ENCODE measurements at places on chromosomes 5 and 9.
A peak's percentile ranks its signal among the peaks of the same experiment; 100 is the strongest.

GRCh38 chr5:168055961-168056360, 235.5 kb upstream of the WWC1 start:
- DNase-seq: no peak

DNA sequence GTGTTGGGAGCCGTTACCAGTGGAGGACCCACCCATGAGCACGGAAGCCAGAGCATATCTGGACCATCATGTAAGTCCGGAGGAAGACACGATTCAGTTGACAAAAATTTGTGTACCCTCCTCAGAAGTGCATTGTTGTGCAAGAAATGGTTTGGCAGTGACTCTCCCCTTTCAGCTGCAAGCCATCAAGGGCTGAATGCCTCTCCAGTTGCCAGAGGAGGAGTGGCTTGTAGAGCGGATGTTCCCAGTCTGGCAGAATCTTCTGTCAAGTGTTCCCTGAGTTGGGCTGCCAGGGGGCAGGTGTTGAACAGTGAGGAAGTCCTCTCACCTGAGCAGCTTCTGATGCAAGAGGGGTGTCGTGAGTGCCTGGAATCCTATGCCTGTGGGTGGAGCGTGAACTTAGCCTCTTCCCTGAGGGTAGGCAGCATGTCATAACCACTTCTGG, 27.6 kb upstream of the CDKN2AIPNL start:
- peak; percentile 30 for DNase-seq

GRCh38 chr9:114559830-114560513, 27.6 kb upstream of the ATP6V1G1 start:
- DNase-seq: no peak

DNA sequence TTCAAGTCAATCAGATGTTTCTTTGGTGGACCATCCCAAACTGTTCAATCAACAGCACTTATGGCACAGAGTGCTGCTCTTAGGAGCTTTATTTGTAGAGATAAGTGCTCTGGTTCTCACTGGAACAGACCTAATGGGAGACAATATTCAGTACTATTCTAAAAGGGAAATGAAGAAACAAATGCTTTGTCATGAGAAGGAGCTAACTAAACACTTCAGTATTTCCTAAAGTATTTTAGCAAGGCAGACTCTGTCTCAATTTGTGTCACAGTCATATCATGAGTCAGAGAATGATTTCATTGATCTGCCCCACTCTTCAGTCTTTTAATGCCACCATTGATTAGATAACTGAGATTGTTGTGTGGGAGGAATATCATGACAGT, 175.3 kb downstream of the SLF1 start:
- no peak for DNase-seq

DNA sequence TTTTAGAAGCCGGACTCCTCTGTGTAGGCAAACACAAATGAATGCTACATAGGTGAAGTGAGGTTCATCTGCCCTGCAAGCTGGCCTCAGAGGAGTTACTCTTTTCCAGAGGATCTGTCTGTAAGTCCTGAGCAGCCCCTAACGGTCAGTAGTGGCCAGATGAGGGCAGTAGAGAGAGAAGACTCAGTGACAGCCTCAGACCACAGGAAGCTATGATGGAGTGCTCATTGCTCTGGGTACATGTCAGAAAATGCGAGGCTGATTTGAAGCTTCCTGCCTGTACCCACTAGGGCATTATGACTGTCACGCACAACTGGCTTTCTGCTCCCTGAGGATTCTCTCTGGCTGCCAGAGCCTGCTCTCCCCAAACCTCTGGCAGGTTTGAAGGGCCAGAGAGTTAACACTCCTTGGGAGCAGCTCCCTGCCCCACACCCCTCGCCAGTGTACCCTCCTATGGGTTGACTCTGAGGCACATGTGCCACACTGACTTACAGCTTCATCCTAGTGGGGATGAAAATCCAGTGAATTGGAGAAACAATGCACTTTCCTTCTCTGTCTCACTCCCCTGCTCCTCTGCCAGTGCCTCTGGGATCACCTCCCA, 141.5 kb downstream of the GABRG2 start:
- DNase-seq: no peak

DNA sequence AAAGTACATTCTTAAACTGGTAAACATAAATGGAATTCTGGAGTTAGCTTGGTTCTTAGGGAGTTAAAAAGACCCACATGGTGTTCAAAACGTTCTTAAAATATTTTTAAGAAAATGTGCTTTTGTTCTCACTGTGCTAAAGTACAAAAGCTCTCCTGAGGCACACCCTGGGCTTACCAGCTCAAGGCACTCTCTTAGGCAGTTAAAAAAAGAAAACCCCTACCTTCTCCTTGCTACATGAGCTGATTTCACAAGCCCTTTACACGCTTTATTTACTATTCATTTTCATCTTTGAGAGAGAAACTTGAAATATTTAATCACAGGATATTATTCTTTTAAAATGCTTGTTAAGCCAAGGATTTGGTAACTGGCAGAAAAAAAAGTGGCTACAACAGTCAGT, 723.3 kb upstream of the GRAMD2B start:
- no peak for DNase-seq

DNA sequence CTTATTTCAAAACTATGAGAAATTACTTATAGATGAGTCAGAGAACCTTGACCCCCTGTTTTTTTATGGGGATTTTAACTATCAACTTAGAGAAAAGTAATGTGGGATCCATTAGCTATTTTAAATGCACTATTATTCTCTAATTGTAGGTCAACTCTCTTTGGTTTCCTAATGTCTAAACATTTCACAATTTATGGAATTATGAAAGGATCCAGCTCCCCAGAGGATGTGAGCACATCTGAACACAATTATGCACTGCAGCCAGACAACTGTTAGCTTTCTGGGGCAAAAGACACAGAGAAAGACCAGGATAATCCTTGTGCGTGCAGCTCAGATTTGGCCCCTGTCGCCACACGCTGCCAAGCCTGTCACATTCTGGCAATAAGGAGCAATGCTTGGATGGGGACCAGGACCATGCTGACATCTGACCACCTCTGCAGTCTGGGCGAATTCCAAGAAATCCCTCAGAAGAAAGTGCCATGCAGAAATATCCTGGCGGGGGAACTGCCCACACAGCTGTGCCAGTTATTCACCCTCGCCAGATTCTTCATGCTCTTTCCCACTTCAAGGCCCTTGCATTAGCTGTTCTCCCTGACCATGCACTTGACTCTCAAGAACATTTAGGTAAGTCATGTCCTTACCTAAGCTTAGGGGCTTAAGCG, 22.2 kb upstream of the CMBL start:
- DNase-seq: no peak

DNA sequence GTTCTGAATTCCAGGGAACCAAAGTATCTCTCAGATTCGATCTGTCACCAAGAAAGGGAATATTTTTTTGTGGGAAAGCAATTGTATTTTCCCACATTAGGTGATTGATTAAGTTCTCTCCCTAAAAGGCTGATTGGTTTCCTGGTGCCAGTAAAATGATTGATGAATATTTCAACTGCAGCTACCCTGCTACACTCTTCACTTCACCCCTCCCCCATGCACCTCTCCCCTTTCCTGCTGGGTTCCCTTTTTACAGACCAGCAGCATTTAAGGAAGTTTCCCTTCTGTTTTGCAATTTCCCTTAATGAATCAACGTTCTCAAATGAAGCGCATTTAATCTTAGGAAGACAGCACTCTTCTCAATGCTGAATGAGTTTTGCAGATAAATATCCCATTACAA, 13.1 kb downstream of the NR6A1 start:
- DNase-seq: no peak
